ENCODE measurements at places on chromosomes 3 and 15.

- DNase-seq = no peak
- no peaks in the 10 kb centered on the region for H3K4me1 ChIP-seq
- no peak overlapping the region for H3K27ac ChIP-seq
- H3K4me3 ChIP-seq = no peak overlapping the region
Measured at GRCh38 chr3:178075344-178075743, 460.9 kb upstream of the KCNMB2 start.

- H3K36me3 ChIP-seq = peaks cover 35% of the 10 kb centered on the region
- H3K27ac ChIP-seq = no peak overlapping the region
- H3K4me1 ChIP-seq = peaks cover 12% of the 10 kb centered on the region
- DNase-seq = no peak
Measured at GRCh38 chr3:128736601-128737000, 10.6 kb downstream of the RAB7A start.

- no peak for DNase-seq
- no peak overlapping the region for H3K4me3 ChIP-seq
- no peak overlapping the region for H3K27ac ChIP-seq
- H3K36me3 ChIP-seq = no peaks in the 10 kb centered on the region
- no peaks in the 10 kb centered on the region for H3K27me3 ChIP-seq
- H3K4me1 ChIP-seq = peaks cover 4% of the 10 kb centered on the region
Measured at GRCh38 chr3:55708921-55709320, 221.8 kb upstream of the WNT5A start.

DNA sequence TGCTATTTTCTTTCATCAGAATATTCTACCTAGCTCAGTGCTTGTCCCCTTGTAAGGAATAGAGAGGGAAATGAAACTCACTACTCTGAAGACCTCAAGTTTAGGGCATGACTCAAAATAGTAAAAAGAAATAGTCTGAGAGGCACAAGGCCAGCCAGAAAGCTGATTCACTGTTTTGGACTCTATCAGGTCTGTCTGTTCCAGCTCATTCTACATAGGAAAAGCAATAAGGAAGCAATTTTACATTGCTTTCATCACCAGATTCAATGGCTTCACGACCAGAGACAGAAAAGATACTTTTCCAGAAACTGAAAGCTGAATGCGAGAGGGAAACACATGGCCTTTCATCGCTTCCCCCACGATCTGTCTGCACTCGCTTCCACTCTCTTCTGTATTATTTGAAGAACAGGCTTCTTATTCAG lies 276.0 kb downstream of the GBE1 start:
- no peak overlapping the region for H3K27ac ChIP-seq
- H3K4me3 ChIP-seq = no peak overlapping the region
- no peaks in the 10 kb centered on the region for H3K27me3 ChIP-seq
- H3K36me3 ChIP-seq = 0 out of 2 replicates have a peak, but pooled peaks cover 3% of the 10 kb centered on the region
- H3K4me1 ChIP-seq = no peaks in the 10 kb centered on the region

DNA sequence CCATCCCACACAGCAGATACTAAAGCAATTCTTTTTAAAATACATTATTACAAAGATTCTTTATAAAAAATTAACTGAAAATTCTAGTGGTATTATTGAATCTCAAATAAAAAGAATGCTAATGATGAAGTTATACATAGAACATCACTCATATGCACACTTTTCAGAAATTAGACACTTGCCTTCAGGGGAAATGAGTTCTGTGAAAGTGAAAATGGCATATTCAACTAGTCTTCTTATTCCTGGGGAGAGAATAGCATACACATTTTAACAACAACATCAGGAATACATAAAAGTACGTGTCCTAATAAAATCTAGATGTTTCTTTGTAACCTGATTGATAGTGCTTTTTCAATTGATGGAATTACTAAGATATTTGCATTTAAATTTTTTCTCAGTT lies 36.8 kb upstream of the DHX36 start:
- H3K4me1 ChIP-seq = no peaks in the 10 kb centered on the region
- H3K27ac ChIP-seq = no peak overlapping the region
- H3K4me3 ChIP-seq = no peak overlapping the region
- DNase-seq = no peak

- DNase-seq = no peak
- 0 out of 2 replicates have a peak overlapping the region, but pooled peaks have one; percentile 13 for H3K27ac ChIP-seq
- H3K4me1 ChIP-seq = peaks cover 41% of the 10 kb centered on the region
- no peak overlapping the region for H3K4me3 ChIP-seq
- H3K27me3 ChIP-seq = no peaks in the 10 kb centered on the region
Measured at GRCh38 chr3:111748132-111748531, 110.9 kb upstream of the PHLDB2 start.

DNA sequence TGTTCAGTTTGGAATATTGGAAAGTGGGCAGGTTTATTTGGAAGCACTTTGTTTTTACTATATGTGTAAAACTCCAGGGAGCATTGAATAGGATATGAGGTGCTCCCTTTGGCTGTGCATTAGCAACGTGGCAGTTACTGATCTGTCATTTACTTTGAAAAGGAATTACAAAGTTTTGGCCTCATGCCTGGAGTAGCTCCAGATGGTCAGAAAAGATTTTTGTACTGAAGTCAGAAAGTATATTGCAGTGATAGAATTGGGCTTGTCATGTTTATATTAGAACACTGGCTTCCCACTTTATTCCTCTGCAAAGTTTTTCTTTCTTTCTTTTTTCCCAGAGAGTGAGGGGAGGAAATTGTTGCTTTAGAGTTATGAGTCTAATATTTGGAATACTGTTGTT lies 26.1 kb downstream of the FNDC3B start:
- H3K36me3 ChIP-seq = peaks cover 37% of the 10 kb centered on the region
- no peak for DNase-seq
- peaks cover 26% of the 10 kb centered on the region for H3K4me1 ChIP-seq

GRCh38 chr3:125098611-125099291 lies 43.0 kb upstream of the HEG1 start:
- no peaks in the 10 kb centered on the region for H3K36me3 ChIP-seq
- DNase-seq = no peak
- H3K27ac ChIP-seq = peak overlapping the region; percentile 22

GRCh38 chr3:145760036-145760435 lies 400.9 kb downstream of the PLOD2 start:
- no peaks in the 10 kb centered on the region for H3K27me3 ChIP-seq
- DNase-seq = no peak
- no peaks in the 10 kb centered on the region for H3K36me3 ChIP-seq
- H3K27ac ChIP-seq = no peak overlapping the region

DNA sequence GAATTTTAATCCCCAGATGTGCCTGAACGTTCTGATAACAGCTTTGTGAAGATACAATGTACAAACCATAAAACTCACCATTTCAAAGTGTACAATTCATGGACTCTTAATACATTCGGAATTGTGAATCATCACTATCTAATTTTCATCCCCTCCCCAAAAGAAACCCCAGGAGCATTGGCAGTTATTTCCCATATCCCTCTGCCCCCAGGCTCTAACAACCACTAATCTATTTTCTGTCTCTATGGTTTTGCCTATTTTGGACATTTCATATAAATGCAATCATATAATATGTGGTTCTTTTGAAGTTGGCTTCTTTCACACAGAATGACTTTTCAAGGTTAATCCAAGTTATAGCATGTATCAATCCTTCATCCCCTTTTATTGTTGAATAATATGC lies 25.3 kb downstream of the PRICKLE2 start:
- H3K27ac ChIP-seq = no peak overlapping the region
- no peak overlapping the region for H3K4me3 ChIP-seq
- peaks cover 28% of the 10 kb centered on the region for H3K4me1 ChIP-seq
- H3K27me3 ChIP-seq = no peaks in the 10 kb centered on the region

- no peaks in the 10 kb centered on the region for H3K4me1 ChIP-seq
- no peaks in the 10 kb centered on the region for H3K27me3 ChIP-seq
- no peak overlapping the region for H3K27ac ChIP-seq
Measured at GRCh38 chr3:83216919-83217594, 1455.6 kb upstream of the GBE1 start.

DNA sequence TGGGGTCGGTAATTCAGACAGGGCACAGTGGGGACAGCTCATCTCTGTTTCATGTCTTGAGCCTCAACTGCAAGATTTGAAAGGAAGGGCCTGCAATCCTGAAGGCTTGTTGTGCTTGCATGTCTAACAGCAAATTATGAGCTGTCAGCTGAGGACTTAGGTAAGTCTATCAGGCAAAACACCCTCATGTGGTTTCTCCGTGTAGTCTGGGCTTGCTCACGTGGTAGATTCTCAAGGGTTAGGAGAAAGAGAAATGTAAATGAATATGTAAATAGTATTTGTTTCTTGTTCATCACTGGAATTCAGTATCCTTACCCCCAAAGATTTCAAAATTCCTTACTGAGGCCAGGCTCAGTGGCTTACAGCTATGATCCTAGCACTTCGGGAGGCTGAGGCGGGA lies 30.1 kb upstream of the HYKK start:
- no peak overlapping the region for H3K27ac ChIP-seq
- peaks cover 68% of the 10 kb centered on the region for H3K36me3 ChIP-seq
- DNase-seq = no peak
- no peak overlapping the region for H3K4me3 ChIP-seq
- no peaks in the 10 kb centered on the region for H3K4me1 ChIP-seq

GRCh38 chr3:88195951-88196434 lies 46.2 kb downstream of the C3orf38 start:
- no peaks in the 10 kb centered on the region for H3K4me1 ChIP-seq
- DNase-seq = no peak
- H3K27me3 ChIP-seq = no peaks in the 10 kb centered on the region
- no peaks in the 10 kb centered on the region for H3K36me3 ChIP-seq
- no peak overlapping the region for H3K4me3 ChIP-seq

DNA sequence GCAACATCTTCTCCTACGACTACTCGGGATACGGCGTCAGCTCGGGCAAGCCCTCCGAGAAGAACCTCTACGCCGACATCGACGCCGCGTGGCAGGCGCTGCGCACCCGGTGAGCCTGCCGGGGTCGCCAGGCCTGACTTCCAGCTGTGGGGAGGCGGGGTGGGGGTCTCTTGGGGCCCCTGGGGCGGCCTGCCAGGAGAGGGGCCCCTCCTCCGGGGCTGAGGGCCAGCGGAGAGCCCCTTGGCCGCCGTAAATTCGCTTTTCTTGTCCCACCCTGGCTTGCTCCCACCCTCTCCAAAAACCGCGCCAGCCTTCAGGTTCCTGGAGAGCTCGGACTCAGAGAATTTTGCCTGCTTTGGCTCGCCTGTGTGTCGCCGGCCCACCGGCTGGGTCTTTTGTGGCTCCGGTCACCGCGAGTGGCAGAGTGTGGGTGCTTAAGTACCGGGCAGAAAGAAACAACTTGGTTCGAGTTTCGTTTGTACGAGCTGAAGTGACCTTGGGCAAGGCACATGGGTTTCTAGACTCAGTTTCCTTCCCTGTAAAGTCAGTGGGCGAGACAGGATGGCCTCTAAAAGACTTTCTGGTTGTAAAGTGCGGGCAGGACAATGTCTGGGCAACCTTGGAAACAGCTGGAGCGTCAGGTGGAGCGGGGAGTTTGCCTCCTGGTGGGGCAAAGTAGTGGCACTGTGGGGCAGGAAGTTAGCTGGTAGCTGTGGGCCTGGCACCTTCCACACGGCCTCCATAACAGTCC lies 976 bp downstream of the ABHD17C start:
- H3K27ac ChIP-seq = no peak overlapping the region
- H3K4me3 ChIP-seq = peak overlapping the region; percentile 90
- H3K36me3 ChIP-seq = no peaks in the 10 kb centered on the region
- peak; percentile 27 for DNase-seq
- no peaks in the 10 kb centered on the region for H3K27me3 ChIP-seq

DNA sequence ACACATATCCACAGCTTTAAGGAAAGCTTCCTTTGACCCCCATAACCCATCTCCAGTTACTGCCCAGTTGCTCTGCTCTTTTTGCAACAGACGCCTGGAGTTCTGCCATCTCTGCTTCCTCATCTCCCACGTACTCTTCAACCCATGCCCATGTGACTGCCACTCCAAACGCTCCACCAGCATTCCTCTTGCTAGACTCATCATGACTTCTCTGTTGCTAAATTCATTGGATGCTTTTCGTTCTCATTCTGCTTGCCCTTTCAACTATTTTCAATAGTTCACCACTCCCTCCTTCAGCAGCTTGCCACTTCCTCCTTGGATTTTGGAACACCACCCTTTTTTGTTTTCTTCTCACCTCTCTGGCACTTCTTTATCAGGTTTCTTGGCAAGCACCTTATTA lies 2.7 kb upstream of the KNSTRN start:
- DNase-seq = peak; percentile 71
- no peak overlapping the region for H3K4me3 ChIP-seq
- H3K27me3 ChIP-seq = no peaks in the 10 kb centered on the region
- peaks cover 46% of the 10 kb centered on the region for H3K4me1 ChIP-seq
- peaks cover 15% of the 10 kb centered on the region for H3K36me3 ChIP-seq
- peak overlapping the region; percentile 43 for H3K27ac ChIP-seq

DNA sequence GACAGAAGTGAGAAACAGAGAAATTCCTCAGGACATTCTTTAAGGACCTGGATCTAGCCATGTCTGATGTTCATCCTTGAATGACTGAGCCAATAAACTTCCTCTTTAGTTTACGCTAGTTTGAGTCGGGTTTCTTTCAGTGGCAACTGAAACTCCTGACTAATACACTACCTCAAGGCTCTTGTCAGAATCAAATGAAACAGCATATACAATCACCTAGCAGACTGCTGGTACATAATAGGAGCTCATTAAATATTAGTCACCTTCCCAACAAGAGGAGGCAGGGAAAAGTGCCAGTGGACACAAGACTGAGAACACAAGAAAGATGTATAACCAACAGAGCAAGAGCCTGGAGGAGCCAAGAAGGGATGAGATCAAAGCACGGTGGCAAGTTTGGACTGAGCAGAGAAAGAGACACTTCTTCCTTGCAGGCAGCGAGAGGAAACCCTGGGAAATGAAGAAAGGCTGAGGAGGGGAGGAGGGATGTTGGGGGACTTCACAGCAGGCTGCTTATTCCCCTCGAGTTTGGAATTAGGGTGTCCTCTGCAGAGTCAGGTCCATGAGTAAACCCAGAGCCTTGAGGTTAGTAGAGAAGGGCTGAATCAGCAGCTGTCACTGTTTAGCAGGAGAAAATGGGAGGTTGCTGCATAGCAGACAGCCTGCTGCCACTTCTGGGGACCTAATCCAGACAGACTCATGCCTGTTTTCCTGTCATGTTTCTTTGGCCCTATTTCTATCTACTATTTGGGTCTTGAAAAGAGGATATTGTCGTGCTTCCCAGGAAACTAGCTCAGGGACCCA lies 73.3 kb downstream of the MRPL46 start:
- H3K36me3 ChIP-seq = no peaks in the 10 kb centered on the region
- no peaks in the 10 kb centered on the region for H3K4me1 ChIP-seq
- H3K27ac ChIP-seq = no peak overlapping the region

- no peaks in the 10 kb centered on the region for H3K36me3 ChIP-seq
- no peak overlapping the region for H3K4me3 ChIP-seq
- DNase-seq = no peak
- no peak overlapping the region for H3K27ac ChIP-seq
- H3K4me1 ChIP-seq = no peaks in the 10 kb centered on the region
Measured at GRCh38 chr3:77247817-77248216, 207.9 kb downstream of the ROBO2 start.

- H3K27me3 ChIP-seq = no peaks in the 10 kb centered on the region
- no peak overlapping the region for H3K4me3 ChIP-seq
- H3K36me3 ChIP-seq = no peaks in the 10 kb centered on the region
- no peak overlapping the region for H3K27ac ChIP-seq
- no peak for DNase-seq
Measured at GRCh38 chr3:37987751-37988179, 2.8 kb upstream of the VILL start.
